ENCODE measurements at places on chromosomes 7 and 10.

DNA sequence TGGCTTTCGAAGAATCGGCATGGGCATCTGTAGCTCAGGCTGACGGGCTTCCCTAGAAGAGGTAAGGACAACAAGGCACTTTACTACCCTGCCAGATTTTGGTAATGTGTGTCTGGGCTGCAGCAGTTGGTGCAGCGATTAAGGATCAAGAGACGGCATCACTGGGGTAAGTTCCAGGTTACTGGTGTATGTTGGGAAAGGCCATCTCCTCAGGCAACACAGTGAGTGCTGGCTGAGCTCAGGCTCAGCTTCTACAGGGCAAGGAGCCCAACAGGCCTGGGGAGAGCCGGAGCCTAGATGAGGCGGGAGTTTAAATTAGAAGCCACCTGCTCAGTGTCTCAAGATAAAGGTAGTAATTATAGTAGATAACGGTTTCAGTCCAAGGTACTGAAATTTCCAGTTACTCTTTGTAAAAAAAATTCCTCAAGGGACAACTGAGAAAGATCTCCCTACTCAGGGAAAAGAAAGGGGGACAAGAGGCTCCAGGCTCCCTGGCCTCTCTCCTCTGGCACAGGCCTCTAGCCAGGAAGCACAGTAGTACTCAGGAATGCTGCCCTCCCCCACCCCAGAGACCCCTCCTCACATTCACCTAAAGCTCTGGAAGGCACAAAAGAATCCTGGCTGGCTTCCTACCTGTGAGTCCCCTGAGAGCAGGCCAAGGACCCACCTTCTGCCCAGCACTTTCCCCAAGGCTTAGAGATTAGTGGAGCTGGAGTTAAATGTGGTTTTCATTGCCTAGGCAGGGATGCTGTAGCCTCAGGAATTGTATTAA lies 3.9 kb downstream of the CXCL12 start:
- no peak for DNase-seq

GRCh38 chr10:35421553-35422178 lies 85.4 kb downstream of the CCNY start:
- peak; percentile 88 for DNase-seq

GRCh38 chr10:80322711-80323110 lies 33.3 kb upstream of the MAT1A start:
- no peak for DNase-seq

DNA sequence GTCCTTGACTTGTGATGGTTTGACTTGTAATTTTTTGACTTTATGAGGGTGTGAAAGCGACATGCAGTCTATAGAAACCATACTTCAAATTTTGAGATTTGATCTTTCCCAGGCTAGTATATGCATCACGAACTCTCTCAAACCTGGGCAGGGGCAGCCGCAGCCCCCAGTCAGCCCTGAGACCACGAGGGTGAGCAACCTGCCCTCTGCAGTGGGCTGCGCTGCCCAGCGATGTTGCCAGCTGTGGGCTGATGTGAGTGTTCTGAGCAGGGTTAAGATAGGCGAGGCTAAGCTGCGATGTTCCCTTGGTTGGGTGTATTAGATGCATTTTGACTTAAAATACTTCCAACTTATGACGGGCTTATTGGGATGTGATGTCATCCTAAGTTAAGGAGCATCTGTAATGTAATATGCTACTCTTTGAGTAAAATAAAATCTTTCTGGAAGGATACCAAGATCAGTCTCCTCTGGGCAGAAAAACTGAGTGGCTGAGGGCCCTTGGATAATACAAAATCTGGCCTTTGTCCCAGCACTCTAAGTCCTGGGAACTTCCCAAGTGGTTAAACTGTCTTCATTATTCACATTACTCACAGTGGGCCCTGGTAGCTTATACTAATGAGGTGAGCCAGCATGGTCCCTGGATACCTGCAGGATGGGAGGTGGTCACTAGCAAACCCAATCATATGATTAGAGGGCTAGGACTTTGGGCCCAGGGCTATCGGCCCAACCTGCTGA lies 28.4 kb upstream of the CNPY1 start:
- DNase-seq: no peak

DNA sequence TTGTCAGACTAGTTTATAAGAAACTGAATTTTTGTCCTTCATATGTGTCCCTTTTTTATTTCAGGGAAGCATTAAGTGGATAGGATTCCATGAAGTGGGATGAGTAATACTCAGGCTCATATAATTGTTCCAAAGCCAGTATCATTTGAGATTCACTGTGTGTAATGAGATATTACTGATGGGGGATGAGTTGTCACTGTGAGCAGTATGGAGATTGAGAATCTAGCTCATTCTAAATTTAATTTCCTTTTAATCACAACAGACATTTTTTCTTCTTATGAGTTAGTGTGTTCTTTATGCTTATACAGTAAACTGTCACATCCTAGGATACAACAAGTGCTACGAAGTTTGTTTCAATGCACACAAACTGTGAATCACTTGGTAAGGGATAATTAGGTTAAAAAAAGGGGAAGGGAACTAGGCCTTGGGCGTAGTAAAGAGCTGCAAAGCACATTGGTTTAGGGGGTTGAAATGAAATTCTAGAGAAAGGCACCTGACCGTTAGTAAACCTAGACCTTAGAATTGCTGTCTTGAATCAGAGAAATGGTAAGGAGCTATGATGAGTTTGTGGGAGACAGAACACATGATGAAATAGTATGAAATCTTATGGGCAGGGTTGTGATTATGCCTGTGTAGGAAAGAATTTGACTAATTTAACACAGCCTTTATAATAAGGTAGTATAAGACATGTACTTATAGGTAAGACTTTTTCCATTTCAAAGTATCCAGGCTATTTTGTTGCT lies 153.4 kb downstream of the MLLT10 start:
- no peak for DNase-seq

GRCh38 chr7:93461350-93461749 lies 113.2 kb downstream of the CALCR start:
- DNase-seq: no peak

DNA sequence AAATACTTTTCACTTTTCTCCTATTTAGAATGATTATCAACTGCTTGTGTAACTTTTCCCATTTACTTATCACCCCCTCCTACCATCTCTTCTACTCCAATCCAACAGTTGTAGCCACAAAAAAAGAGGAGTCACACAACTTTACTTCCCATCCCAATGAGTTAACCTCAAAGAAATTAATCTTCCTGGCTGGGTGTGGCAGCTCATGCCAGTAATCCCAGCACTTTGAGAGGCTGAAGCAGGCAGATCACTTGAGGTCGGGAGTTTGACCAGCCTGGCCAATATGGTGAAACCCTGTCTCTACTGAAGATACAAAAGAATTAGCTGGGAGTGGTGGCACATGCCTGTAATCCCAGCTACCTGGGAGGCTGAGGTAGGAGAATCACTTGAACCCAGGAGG lies 19.9 kb downstream of the SYPL1 start:
- no peak for DNase-seq

DNA sequence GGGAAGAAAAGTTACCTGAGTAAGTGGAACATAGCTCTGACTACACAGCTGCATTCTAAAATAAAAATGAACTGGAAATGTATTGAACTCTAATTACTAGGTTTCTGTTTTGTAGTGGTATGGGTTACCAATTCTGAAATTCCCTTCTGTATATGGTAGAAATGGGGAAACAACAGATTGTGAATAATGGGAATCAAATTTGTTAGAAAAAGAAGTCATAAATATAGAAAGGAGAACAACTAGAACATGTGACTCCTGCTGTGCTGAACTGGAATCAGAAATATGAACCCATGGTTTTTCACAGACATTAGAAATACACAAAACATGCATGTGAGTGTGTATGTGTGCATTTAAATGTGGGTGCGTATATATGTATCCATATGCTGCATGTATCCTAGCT lies 27.0 kb downstream of the MCMBP start:
- no peak for DNase-seq

- DNase-seq: no peak
Measured at GRCh38 chr10:46077141-46077554, 31.1 kb upstream of the MSMB start.

DNA sequence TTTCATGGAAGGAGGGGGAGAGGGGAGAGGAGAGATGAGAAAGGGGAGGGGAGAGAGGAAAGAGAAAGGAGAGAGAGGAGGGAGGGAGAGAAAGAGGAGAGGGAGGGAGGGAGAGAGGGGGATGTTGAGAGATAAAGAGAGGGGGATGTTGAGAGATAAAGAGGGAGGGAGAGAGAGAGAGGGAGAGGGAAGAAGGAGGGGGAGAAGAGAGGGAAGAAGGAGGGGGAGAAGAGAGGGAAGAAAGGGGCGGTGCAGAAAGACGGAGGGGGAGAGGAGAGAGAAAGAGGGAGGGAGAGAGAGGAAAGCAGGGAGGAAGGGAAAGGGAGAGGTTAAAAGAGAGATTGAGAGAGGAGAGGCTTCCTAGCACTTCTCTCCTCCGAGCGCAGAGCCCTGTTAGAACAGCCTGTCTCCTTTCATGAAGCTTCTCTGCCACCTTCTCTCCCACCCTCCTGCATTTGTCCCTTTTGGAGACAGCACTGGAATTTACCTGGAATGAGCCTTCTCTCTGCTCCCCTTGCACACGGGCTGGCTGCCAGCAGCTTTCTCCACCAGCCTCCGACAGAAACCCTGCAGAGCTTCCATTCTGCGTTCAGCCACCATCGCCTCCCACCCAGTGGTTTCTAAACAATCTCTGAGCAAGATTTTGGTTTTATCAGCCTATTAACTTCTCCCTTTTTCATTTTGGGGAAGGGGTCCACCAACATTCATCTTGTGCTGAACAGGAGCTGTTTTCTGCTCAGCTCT lies 74.0 kb upstream of the CARD11 start:
- DNase-seq: no peak

DNA sequence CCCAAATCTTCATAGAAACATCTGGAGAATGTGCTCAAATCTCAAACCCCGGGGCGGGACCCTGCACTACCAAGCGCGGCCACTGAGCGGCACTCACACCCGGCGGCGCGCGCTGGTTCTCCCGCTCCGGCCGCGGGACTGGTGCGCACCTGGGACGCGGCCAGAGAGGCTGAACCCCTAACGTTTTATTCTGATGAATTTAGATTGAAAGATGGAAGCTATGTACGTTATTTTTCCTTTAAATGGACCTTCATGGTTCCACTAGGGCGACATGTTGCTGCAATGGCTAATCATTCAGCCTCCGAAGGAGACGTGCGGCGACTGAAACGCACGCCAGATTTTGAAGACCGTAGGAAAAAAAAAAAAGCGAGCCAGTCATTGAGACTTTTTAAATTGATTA lies 107.0 kb upstream of the INSIG1 start:
- peak; percentile 84 for DNase-seq

- DNase-seq: no peak
Measured at GRCh38 chr10:19828278-19829049, 12.2 kb downstream of the PLXDC2 start.

DNA sequence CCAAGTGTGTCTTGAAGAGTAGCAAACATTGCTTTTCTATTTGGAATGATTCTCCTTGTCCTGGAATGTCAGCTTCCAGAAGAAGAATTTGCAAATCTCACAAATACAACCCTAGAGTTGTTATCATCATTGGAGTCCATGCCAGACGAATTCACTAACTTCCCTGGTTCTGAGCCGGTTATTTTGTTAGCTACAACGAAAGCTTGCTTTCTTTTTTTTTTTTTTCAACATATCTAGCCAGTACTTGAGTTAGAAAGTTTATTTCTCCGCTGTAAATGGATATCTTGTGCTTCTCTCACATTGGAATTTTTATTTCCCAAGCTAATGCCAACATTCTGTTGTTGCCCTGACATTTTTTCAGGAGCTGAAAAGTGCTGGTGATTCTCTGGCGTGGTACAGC lies 138.1 kb upstream of the POM121L12 start:
- DNase-seq: no peak

DNA sequence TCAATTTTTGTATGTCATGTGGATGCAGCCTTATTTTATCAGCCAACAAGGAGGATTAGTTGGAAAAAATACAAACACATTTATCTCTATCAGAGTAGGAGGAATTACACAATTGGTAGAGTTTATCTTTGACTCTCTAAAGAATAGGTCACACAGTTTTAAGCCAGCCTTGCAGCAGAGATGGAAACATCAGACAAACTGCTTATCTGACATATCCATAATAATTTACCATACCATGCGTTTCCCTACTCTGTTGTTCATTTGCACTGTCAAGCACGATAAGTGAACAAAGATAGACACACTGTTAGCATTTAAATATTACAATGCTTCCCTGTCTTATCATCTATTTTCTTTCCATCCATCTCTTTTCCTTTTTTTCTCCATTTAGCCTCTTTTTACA lies 283.7 kb upstream of the SMIM30 start:
- no peak for DNase-seq

DNA sequence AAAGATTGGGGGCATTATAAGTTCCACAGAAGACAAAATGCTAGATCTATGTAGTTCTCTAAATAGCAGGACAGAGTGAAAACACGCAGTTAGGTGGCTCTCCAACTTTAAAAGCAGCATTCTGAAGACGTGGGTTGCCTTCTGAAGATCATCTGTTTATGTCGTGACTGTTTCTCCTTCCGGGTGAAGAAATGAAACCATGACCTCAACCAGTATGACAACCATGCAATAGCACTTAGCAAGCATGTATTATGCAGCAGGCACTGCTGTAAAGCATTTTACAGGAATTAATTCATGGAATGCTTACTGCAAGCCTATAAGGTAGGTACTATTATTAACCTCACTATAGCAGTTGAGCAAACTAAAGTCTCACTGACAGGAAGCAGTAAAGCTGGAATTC lies 125.2 kb downstream of the SLC25A13 start:
- DNase-seq: no peak

GRCh38 chr10:85319826-85320225 lies 991.4 kb downstream of the CCSER2 start:
- no peak for DNase-seq

DNA sequence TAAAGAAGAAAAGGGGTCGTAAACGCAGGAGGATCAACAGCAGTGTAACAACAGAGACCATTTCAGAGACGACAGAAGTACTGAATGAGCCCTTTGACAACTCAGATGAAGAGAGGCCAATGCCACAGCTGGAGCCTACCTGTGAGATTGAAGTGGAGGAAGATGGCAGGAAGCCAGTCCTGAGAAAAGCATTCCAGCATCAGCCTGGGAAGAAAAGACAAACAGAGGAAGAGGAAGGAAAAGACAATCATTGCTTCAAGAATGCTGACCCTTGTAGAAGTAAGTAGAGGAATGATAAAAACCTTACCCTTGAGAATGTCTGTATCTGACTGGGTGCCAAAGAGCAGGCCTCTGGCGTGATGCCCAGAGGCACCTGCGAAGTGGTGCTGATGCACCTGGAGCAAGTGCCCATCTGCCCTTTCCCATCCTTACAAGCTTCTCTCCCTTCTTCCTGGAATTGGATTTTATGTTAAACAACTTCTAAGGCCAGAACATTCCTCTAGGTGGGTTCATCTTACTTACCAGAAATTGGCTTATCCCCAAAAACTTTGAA lies 86.4 kb upstream of the SAMD8 start:
- no peak for DNase-seq

GRCh38 chr10:125843603-125844329 lies 20.4 kb downstream of the BCCIP start:
- DNase-seq: no peak

GRCh38 chr10:51685768-51686167 lies 13.6 kb downstream of the CSTF2T start:
- DNase-seq: no peak

- no peak for DNase-seq
Measured at GRCh38 chr7:1385809-1386622, 73.3 kb downstream of the MICALL2 start.

- no peak for DNase-seq
Measured at GRCh38 chr7:50707236-50708006, 75.3 kb downstream of the GRB10 start.

Data from AG08396 (cell line).